Calu3 (cell line): ENCODE measurements at places on chromosomes 2 and 18. TPM values are rescaled to one million over a fixed set of nuclear protein-coding genes. Genes with fewer than 3 reads are reported as not detected.

DNA sequence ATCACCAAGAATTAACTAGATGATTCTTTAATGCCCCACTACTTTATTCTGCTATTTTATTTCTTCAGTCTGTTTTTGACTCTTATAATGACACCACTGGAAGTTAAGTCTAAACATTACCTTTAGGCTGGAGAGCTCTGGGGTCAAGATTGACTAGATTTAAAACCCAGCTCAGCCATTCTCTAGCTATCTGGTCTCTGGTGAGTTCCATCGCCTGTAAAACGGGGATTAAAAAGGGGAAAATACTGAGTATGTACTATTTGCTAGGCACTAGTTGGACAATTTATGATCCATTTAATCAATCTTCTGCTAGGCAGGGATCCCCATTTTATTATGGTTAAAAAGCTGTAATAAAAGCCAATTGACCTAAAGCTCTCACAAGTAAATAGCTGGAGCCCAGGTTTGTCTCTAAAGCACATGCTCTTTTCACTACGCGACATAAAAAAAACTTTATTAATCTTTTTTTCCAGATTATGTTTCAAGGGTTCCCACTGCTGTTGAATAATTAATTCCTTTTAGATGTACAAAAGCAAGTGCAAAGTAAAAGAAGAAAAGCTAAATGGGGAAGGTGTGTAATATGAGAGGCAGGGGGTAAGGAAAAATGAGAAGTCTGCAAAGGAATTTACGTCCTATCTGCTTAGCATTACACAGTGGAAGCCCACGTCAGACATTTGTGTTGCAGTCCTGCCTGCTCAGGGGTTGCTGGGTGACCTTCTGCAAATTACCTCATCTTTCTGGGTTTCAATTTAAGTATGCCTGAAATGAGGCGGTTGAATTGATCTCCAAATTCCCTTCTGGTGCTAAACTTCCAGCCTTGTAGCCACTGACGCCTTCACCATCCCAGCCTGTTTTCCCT, 918 bp upstream of the NABP1 start:
- H3K4me3 ChIP-seq: peak overlapping the region; percentile 98
- peaks cover 14% of the 10 kb centered on the region for H3K4me1 ChIP-seq
- H3K27me3 ChIP-seq: no peaks in the 10 kb centered on the region
- peak; percentile 15 for DNase-seq
- H3K27ac ChIP-seq: peak overlapping the region; percentile 95
- H3K36me3 ChIP-seq: peaks cover 37% of the 10 kb centered on the region

GRCh38 chr2:12819721-12820120, 103.0 kb downstream of the TRIB2 start:
- H3K4me1 ChIP-seq: no peaks in the 10 kb centered on the region
- no peaks in the 10 kb centered on the region for H3K36me3 ChIP-seq
- H3K27me3 ChIP-seq: no peaks in the 10 kb centered on the region
- no peak overlapping the region for H3K4me3 ChIP-seq
- H3K27ac ChIP-seq: no peak overlapping the region

DNA sequence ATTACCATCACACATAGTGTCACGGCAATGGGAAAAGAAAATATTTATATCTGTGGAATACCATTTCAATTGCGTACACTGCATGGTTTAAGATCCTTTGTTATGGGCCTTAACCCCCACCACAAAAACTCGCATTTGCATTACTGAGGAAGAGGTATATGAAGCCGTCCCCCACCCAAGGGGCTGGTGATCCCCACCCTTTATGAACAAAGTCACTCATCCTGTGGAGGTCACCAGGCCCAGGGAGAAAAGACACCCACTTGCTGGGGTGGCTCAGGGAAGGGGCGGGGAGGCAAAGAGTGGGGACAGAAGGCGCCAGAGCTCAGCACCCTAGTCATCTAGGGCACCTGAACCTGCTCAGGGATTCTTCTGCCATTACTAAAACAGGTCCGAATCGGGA, 133.8 kb downstream of the ZNF516 start:
- no peaks in the 10 kb centered on the region for H3K27me3 ChIP-seq
- no peak overlapping the region for H3K27ac ChIP-seq
- no peak overlapping the region for H3K4me3 ChIP-seq
- DNase-seq: no peak
- peaks cover 13% of the 10 kb centered on the region for H3K36me3 ChIP-seq

GRCh38 chr18:12819841-12820240, 64.2 kb downstream of the PTPN2 start:
- no peak for DNase-seq
- H3K4me3 ChIP-seq: no peak overlapping the region
- H3K36me3 ChIP-seq: no peaks in the 10 kb centered on the region
- H3K27ac ChIP-seq: no peak overlapping the region
- no peaks in the 10 kb centered on the region for H3K27me3 ChIP-seq
- no peaks in the 10 kb centered on the region for H3K4me1 ChIP-seq

ASXL3 gene
- 0.07 and 0.47 TPM in 2 replicates for total RNA-seq

- no peak overlapping the region for H3K27ac ChIP-seq
- no peaks in the 10 kb centered on the region for H3K27me3 ChIP-seq
- peaks cover 11% of the 10 kb centered on the region for H3K36me3 ChIP-seq
- H3K4me1 ChIP-seq: no peaks in the 10 kb centered on the region
Measured at GRCh38 chr2:18551623-18552022, 8.8 kb downstream of the RDH14 start.

CD207 gene
- not detected in 2 replicates for total RNA-seq

SPC25 gene
- total RNA-seq: 60.2 and 77.0 TPM in 2 replicates

POTEJ gene
- total RNA-seq: not detected in 2 replicates

DNA sequence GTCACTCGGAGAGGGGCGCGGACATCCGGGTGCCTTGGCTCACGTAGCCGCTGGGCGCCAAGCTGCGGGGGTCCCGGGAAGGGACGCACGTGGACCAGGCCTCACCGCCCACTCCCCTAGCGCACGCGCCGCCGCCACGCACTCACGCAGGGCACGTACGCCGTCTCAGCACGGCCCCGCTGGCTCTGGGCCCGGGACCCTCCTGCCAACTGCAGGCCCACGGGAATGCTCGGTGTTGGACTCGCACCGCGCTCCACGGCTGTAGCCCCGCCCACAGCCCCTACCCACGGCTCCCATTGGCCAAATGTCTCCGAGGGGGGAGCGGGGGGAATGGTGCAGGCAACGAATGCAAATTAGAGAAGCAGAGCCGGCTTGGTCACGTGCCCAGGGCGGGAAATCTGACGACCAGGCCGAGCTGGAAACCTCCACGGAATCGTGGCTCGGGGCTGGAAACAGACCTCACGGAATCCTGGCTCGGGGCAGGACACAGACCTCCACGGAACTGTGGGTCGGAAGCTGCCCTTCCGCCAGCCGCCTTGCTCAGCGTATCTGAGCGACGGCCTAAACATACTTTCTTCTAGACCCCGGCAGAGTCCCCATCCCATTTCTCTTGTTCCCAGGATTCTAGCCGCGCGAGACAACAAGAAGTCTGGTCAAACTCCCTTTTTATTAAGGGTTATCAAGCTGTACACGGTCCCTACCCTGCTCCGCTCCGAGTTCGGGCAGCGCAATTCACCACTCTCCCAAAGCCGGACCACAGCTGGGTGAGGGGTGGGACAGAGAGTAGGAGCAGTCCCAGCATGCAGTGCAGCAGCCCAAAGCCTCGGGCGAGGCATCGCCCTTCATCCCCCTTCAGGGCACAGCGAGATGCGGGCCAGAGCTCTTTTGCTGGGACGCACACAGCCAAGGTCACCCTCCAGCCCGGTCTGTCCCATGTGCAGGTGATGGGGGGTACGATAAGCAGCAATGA, at the start of gene ABCB6:
Gene ABCB6 (minus strand): TSS at position 227 of the 970 bp plus-strand sequence. CDS start 285 bp downstream, outside the sequence.
- H3K27ac ChIP-seq: peak within 1 kb of the TSS; percentile 75
- peaks cover 18% of the 10 kb centered on the region for H3K4me1 ChIP-seq
- peaks cover 55% of the 10 kb centered on the region for H3K36me3 ChIP-seq
- H3K27me3 ChIP-seq: no peaks in the 10 kb centered on the region

DNA sequence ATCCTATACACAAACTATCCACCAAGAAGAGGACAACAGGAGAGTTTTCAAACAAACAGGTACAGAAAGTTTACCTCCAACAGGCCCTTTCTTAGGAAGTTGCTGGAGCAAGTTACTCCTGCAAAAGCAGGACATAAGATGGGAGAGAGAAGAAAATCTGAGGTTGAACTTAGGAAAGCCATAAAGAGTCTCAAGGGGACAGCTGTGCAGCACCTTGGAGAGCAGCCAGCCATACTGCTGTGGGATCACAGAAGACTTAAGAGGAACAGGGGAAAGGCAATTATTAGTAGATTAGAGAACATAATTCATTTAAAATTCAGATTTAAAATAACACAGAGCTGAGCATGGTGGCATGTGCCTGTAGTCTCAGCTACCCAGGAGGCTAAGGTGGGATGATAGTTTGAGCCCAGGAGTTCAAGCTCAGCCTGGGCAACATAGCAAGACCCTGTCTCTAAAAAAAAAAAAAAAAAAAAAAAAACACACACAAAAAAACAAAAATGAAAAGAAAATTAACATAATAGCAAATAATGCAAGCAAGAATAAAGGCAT, 148.1 kb upstream of the SIX3 start:
- H3K36me3 ChIP-seq: no peaks in the 10 kb centered on the region
- H3K27ac ChIP-seq: no peak overlapping the region
- peaks cover 47% of the 10 kb centered on the region for H3K27me3 ChIP-seq

DNA sequence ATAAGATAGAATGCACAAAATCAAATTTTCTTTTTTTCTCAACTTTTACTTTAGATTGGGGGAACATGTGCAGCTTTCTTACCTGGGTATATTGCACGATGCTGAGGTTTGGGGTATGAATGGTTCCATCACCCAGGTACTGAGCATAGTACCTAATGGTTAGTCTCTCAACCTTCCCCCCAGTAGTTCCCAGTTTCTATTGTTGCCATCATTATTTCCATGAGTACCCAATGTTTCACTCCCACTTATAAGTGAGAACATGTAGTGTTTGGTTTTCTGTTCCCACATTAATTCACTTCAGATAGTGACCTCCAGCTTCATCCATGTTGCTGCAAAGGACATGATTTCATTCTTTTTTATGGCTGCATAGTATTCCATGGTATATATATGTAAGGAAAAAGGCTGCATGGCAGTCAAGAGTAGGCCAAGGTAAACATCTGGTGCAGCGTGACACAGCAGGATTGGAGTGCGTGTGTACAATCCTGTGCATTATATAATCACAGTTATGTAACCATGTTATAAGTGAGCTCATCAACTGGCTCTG, 10.5 kb upstream of the C2orf42 start:
- no peak overlapping the region for H3K27ac ChIP-seq
- H3K27me3 ChIP-seq: no peaks in the 10 kb centered on the region
- no peak for DNase-seq
- H3K4me1 ChIP-seq: no peaks in the 10 kb centered on the region
- no peaks in the 10 kb centered on the region for H3K36me3 ChIP-seq
- H3K4me3 ChIP-seq: no peak overlapping the region

GRCh38 chr2:225494100-225494459, 94.6 kb downstream of the NYAP2 start:
- no peaks in the 10 kb centered on the region for H3K36me3 ChIP-seq
- DNase-seq: no peak
- no peak overlapping the region for H3K27ac ChIP-seq
- H3K27me3 ChIP-seq: no peaks in the 10 kb centered on the region

- no peak overlapping the region for H3K27ac ChIP-seq
- H3K36me3 ChIP-seq: no peaks in the 10 kb centered on the region
- DNase-seq: no peak
- H3K4me1 ChIP-seq: no peaks in the 10 kb centered on the region
Measured at GRCh38 chr18:4851301-4851976, 345.6 kb downstream of the AKAIN1 start.

DNA sequence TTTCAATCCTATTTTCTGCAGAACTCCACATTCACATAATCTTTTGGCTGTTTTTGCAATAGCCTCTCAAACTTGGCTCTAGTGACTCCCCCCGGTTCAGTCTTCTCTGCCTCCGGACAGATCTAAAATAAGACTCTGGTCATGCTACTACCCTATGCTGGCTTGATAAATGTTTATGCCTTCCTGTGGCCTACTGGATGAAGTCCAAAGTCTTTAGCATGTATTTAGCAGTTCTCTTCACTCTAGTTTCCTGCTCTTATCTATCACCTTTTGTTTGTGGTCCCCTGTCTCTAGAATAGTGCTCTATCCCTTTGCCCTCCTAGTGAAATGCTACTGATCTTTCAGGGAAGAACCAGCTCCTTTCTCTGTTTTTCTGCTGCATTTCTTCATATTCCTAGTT, 14.4 kb downstream of the ADCYAP1 start:
- no peaks in the 10 kb centered on the region for H3K4me1 ChIP-seq
- H3K27ac ChIP-seq: no peak overlapping the region

DNA sequence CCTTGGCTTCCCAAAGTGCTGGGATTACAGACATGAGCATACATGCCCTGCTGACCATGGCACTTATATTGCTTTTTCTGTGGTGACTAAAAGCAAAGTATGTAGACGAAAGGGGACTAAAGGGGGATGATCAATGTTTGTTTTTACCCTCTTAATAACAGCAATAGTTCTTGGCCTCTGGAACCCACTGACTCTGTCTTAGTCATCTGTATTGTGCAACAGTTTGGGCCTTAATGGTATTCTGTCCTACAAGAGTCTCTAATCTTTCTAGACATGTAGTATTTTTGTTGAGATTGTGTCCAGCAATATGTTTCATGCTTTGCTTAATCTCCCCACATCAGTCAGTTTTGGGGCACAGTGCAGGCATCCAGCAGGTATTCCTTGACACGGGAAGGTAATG, 359.9 kb upstream of the FANCL start:
- no peak for DNase-seq
- H3K27me3 ChIP-seq: no peaks in the 10 kb centered on the region
- no peak overlapping the region for H3K4me3 ChIP-seq
- H3K4me1 ChIP-seq: no peaks in the 10 kb centered on the region

GRCh38 chr2:44952143-44952805, 10.8 kb downstream of the SIX3 start:
- H3K4me1 ChIP-seq: peaks cover 24% of the 10 kb centered on the region
- peaks cover 4% of the 10 kb centered on the region for H3K36me3 ChIP-seq
- H3K27ac ChIP-seq: no peak overlapping the region
- H3K27me3 ChIP-seq: peaks cover 78% of the 10 kb centered on the region
- H3K4me3 ChIP-seq: peak overlapping the region; percentile 57
- peak; percentile 71 for DNase-seq

DNA sequence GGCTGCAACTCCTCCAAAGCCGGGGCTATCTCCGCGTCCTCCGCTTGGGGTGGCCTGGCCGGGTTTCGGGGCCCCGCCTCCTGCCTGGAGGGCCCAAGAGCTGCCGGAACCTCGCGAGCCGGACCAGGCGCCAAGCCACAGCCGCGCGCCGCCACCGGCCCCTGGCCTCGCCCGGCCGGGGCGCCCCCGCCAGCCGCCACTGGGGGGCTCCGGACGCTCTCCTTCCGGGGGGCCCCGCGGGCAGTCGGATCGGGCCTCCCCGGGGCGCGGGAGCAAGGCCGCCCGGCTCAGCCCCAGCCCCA, 17.4 kb upstream of the HAAO start:
- peak overlapping the region; percentile 70 for H3K4me3 ChIP-seq
- H3K36me3 ChIP-seq: peaks cover 31% of the 10 kb centered on the region
- DNase-seq: peak; percentile 89
- no peaks in the 10 kb centered on the region for H3K4me1 ChIP-seq

- peaks cover 15% of the 10 kb centered on the region for H3K27me3 ChIP-seq
- H3K36me3 ChIP-seq: no peaks in the 10 kb centered on the region
- DNase-seq: no peak
- H3K4me1 ChIP-seq: no peaks in the 10 kb centered on the region
- no peak overlapping the region for H3K4me3 ChIP-seq
Measured at GRCh38 chr18:10349561-10349960, 104.9 kb upstream of the APCDD1 start.

- H3K27me3 ChIP-seq: no peaks in the 10 kb centered on the region
- H3K4me3 ChIP-seq: no peak overlapping the region
- no peak for DNase-seq
- H3K36me3 ChIP-seq: no peaks in the 10 kb centered on the region
- H3K4me1 ChIP-seq: no peaks in the 10 kb centered on the region
- H3K27ac ChIP-seq: no peak overlapping the region
Measured at GRCh38 chr2:212843409-212844199, 305.0 kb upstream of the ERBB4 start.
